ENCODE measurements at places on chromosomes 11 and 22. TPM values are rescaled to one million over a fixed set of nuclear protein-coding genes. Genes with fewer than 3 reads are reported as not detected.

The NARS2 gene
- total RNA-seq: 24.5 TPM

The OR51G1 gene
- not detected for total RNA-seq

GRCh38 chr11:46527591-46528130, 66.2 kb downstream of the AMBRA1 start:
- DNase-seq: no peak

- no peak for DNase-seq
Observed at GRCh38 chr11:70603756-70604211, 205.5 kb downstream of the CTTN start.

DNA sequence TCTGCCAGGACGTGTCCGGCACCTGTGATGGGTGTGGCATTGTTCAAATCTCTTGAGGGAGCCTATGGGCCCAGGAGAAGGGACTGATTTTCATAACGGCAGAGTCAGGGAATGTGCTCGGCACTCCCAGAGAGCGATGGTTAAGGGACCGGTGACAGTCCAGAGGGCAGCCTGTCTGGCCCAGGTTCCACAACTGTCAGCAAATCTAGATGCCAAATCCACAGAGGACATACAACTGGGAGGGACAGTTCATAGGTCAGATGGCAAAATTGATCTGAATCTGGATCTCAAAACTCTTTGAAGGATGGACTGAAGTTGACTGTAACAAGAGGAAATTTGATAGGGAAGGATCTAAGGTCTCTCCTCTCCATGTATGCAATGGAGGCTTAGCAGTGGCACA, 7.5 kb downstream of the SEC14L2 start:
- DNase-seq: no peak

- no peak for DNase-seq
Observed at GRCh38 chr11:11871991-11872401, 30.2 kb downstream of the USP47 start.

GRCh38 chr11:80097146-80097545, 656.3 kb upstream of the TENM4 start:
- no peak for DNase-seq

- no peak for DNase-seq
Observed at GRCh38 chr11:47946682-47947559, 33.4 kb upstream of the PTPRJ start.

All from CD8-positive, alpha-beta memory T cell (primary cell).